Neural crest cell (in vitro differentiated cells): ENCODE measurements at places on chromosomes 12 and 14.

GRCh38 chr12:69685810-69686209 is 13.3 kb downstream of the BEST3 start:
- no peak for DNase-seq

GRCh38 chr12:3668479-3669165 is 84.3 kb downstream of the CRACR2A start:
- DNase-seq: no peak

- no peak for DNase-seq
These were observed 158.4 kb upstream of the HIF1A start for GRCh38 chr14:61536661-61537562.

DNA sequence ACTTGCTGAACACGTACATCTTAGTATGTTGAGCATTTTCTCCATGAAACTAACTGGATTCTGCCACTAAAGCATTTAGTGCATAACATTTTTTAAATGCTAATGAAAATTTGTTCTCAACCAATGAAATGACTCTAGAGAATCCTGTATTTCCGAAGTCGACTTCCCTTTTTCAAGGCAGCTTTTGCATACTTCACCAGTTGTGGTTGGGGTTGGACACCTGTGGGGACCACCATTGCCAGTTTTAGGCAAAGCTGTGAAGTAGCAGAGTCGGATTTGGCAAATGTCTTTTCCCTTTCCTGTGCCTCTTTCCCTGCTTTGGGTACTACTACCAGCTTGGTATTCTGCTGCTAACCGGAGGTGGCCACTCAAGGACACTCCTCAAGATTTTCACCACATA is 349.2 kb downstream of the BCAT1 start:
- DNase-seq: no peak

DNA sequence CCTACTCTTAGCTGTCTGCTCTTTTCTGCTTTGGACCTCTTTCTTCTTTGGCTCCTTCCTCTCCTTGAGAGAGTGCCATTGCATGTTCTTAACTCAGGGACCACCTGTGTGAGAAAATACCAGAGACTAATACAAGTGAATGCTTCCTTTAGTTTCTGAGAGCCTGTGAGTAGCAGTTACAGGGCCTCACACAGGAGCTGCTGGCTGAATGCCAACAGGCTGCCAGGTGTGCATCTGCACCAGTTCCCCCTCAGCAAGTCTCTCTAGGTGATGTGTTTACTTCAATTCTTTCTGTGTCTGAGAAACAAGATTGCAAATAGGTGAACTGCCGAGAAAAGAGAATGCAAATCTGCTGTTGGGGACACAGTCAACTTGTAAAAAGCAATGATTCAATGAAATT is 108.2 kb downstream of the STXBP6 start:
- DNase-seq: no peak

- DNase-seq: no peak
These were observed 12.7 kb upstream of the LRIG3 start for GRCh38 chr12:58932806-58933681.

DNA sequence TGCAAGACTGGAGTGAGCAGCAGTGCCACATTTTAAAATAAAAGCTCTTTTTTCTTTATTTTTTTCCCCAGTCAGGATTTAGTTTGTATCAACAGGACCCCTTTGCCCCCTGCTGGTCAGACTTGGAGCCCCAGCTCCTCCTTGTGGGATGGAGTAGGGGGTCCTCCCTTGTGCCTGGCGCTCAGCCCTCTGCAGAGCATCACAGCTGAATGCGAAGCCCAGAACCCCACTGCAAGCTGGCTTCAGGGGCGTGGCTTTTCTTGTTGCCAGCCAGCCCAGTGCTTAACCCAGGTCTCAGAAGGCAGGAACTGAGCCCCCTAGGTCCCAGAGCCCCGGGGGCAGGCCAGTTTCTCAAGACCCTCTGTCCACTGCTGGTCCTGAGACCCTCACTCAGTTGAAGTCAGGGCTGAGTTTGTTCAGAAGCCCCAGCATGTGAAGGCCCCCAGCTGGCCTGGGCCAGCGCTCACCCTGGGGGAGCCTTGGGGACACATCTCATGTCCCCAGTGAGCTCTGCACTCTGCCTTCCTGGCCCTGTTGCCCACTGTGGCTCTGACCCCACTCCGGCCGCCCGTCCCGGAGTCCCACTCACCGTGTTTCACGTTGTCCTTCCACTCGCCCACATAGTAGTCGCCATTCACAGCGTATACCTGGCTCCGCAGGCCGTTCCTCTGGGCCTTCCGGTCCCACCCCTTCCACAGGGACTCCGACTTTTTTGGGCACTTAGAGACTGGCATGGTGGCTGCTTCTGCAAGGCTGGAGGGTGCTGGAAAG is 519 bp downstream of the MORN3 start:
- DNase-seq: peak; percentile 79

DNA sequence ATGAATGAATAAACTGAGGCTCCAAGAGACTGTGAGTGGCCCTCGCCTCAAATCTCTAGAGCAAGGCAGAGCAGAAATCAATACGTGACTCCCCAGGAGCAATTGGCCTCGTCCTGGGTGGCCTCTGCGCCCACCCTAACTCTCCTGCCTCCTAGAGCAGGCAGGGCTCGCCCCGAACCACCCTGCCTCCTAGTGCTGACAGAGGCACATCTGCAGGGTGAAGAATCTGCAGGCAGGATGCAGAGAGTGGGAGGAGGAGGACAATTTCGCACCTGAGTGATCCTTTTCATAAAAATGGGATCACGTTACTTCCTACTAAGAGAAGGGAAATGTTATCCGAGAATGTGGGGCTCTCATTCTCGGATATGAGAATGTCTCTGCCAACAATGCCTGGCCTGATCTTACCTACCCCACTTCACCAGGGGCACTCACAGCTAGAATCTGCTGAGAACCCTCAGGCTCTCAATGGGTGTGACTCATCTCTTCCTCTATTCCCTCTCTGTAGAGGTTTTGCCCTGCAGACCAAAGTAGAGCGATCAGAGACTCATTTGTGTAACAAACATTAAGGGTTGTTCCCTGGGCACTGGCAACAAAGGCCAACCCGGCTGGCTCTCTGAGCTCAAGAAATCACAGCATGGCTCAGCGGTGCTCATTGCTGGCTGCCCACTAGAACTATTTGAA is 61.7 kb upstream of the BCL2L14 start:
- DNase-seq: no peak

DNA sequence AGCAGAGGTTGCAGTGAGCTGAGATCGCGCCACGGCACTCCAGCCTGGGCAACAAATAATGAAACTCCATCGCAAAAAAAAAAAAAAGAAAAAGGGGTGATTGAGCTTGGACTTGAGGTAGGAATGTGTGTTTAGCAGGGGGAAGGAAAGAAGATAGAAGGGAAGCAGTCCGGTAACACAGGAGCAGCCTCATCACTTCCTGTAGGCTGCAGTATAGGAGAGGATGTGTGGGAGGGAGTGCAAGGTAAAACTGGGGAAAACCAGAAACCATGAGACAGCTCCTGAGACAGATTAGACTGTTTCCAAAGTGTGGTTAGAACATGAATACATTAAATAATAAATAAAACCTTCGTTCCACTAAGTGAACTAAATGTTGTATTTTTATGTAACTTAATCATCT is 49.2 kb downstream of the FGD4 start:
- DNase-seq: no peak

- no peak for DNase-seq
These were observed 9.0 kb downstream of the SCARB1 start for GRCh38 chr12:124854637-124855184.

- DNase-seq: no peak
These were observed 28.8 kb upstream of the SLC5A8 start for GRCh38 chr12:101238800-101239329.

- DNase-seq: no peak
These were observed 24.3 kb downstream of the MAPK1IP1L start for GRCh38 chr14:55075628-55076175.

- DNase-seq: no peak
These were observed 189.3 kb downstream of the VRK1 start for GRCh38 chr14:96986256-96987085.
